ENCODE measurements at places on chromosomes 5 and 9. TPM values are rescaled to one million over a fixed set of nuclear protein-coding genes. Genes with fewer than 3 reads are reported as not detected.

DNA sequence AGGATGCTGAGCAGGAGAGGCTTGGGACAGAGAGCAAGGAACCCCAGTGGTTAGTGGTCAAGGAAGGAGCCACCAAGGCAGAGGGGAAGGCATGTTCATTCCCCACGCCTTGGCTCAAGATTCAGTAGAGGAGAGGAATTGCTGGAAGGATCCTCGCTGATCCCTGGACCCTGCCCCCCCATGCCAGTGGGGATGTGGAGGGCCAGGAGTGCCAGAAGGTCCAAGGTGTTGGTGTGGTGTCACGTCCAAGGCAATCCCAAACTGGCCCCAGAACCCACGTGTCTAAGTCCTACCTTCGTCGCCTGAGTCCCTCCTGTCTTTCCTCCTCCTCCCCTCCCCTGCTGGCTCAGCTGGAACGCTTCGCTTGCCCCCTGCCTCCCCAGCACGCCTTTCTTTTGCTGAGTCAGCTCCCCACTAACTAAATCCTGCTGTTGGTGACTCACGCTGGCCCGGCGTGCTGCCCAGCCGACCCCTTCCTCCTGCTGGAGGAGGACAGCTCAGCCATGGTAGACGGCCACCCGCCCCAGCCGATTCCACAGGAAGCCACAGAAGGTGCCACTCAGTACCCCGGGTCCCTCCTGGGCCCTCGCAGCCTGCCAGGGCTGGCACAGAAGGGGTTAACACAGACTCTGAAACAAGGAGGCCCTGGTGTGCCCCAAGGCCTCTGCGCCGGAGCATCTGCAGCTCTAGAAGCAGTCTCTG, 37.6 kb upstream of the ORM1 start:
- no peaks in the 10 kb centered on the region for H3K4me1 ChIP-seq
- H3K4me3 ChIP-seq: no peak overlapping the region
- H3K27ac ChIP-seq: no peak overlapping the region
- H3K36me3 ChIP-seq: no peaks in the 10 kb centered on the region

BICD2 gene
- 22.2 TPM for total RNA-seq

GRCh38 chr5:159929176-159929575, 12.9 kb downstream of the ADRA1B start:
- H3K27ac ChIP-seq: no peak overlapping the region
- H3K4me3 ChIP-seq: no peak overlapping the region
- H3K4me1 ChIP-seq: no peaks in the 10 kb centered on the region
- DNase-seq: no peak

DNA sequence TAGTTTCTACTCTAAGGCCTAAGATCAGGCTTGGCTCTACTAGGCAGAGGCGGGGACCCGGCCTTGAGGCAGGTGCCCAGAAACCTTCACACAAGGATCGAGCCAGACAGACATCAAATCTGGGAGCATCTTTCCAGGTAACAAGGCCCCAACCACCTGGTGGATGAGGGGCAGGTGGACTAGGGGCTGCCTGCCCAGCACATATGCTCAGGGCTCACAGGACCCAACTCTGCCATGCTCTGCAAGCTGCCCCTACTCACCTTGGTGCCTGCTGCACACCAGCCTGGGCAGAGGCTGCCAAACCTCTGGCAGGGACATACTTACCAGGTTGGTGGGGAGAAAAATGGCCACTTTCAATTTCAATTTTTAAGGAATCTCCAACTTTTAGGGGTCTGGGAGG, 2.2 kb upstream of the ZNF618 start:
- no peaks in the 10 kb centered on the region for H3K27me3 ChIP-seq
- DNase-seq: no peak
- no peak overlapping the region for H3K4me3 ChIP-seq
- H3K27ac ChIP-seq: no peak overlapping the region
- no peaks in the 10 kb centered on the region for H3K36me3 ChIP-seq
- no peaks in the 10 kb centered on the region for H3K4me1 ChIP-seq

DNA sequence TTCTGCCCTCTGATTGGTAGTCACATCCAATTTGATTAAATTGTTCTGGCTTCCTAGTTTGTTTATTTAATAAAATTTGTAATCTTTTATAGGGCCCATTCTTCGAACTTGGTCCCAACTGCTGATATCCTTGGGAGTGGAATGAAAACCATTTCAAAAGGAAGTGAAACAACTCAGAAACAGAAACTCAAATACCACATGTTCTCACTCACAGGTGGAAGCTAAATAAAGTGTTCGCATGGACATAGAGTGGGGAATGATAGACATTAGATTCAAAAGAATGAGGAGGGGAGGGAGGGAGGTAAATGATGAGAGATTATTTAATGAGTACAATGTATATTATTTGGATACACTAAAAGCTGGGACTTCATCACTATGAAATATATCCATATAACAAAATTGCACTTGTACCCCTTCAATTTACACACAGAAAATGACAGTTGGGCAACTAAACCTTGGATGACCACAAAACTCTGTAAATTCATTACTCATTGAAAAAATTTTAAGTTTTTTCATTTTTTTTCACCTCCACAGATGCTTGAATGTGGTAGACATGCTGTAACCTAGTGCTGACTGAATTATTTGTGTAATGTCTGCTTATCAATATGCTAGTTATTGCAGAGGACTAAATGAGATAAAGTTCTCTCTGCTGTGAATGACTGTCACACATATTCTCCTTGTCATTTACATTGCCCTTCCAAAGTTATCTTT, 16.0 kb downstream of the ATP10B start:
- H3K27me3 ChIP-seq: no peaks in the 10 kb centered on the region
- no peak overlapping the region for H3K4me3 ChIP-seq
- H3K4me1 ChIP-seq: no peaks in the 10 kb centered on the region
- H3K36me3 ChIP-seq: no peaks in the 10 kb centered on the region
- DNase-seq: no peak
- H3K27ac ChIP-seq: no peak overlapping the region

DNA sequence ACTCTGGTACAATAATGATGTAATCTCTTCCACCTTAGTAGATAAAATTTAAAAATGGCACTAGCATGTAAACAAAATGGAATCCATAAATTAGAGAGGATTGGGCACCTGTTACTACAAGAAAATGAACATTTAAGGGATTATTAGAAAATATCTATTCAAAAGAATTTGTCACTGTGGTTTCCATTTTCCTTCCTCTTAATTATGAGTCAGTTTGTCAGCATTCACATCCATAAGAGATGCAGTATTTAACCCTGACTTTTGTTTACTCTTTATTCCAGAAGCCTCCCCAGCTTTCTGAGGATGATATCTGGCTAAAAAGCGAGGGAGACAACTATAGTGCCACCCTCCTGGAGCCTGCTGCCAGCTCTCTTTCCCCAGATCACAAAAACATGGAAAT, 72.1 kb downstream of the C9orf152 start:
- H3K27ac ChIP-seq: no peak overlapping the region
- H3K4me3 ChIP-seq: no peak overlapping the region
- H3K27me3 ChIP-seq: no peaks in the 10 kb centered on the region
- H3K4me1 ChIP-seq: no peaks in the 10 kb centered on the region
- no peaks in the 10 kb centered on the region for H3K36me3 ChIP-seq

- H3K27ac ChIP-seq: no peak overlapping the region
- no peaks in the 10 kb centered on the region for H3K27me3 ChIP-seq
- no peaks in the 10 kb centered on the region for H3K4me1 ChIP-seq
- no peak for DNase-seq
- no peak overlapping the region for H3K4me3 ChIP-seq
These were observed 22.3 kb downstream of the FBXW2 start for GRCh38 chr9:120770931-120771330.

DNA sequence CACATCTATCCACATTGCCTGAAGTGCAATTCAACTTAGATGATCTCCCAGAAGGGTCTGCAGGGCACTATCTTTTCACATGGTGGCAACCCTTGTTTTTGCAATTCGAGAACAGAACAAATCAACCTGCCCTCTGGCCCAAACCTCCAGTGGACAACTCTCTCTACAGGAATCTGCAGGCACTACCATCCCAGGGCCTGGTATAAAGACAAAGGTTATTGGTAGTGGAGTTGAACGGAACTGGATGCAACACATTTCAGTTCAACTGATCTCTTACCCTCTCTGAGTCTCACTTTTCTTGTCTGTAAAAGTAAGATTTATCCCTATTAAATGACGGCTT, 153.2 kb upstream of the EGFLAM start:
- DNase-seq: no peak
- H3K4me3 ChIP-seq: no peak overlapping the region
- H3K27me3 ChIP-seq: no peaks in the 10 kb centered on the region
- no peak overlapping the region for H3K27ac ChIP-seq
- H3K4me1 ChIP-seq: no peaks in the 10 kb centered on the region
- no peaks in the 10 kb centered on the region for H3K36me3 ChIP-seq

LIFR gene
- 120 TPM for total RNA-seq

- H3K36me3 ChIP-seq: no peaks in the 10 kb centered on the region
- peak; percentile 10 for DNase-seq
- H3K4me3 ChIP-seq: no peak overlapping the region
- no peaks in the 10 kb centered on the region for H3K4me1 ChIP-seq
- H3K27ac ChIP-seq: no peak overlapping the region
- H3K27me3 ChIP-seq: no peaks in the 10 kb centered on the region
These were observed 15.1 kb downstream of the IFNA1 start for GRCh38 chr9:21455320-21455719.

TNPO1 gene
- 107 TPM for total RNA-seq

- H3K27ac ChIP-seq: no peak overlapping the region
- no peak overlapping the region for H3K4me3 ChIP-seq
- H3K36me3 ChIP-seq: no peaks in the 10 kb centered on the region
- no peak for DNase-seq
- H3K4me1 ChIP-seq: no peaks in the 10 kb centered on the region
These were observed 473.4 kb downstream of the NTRK2 start for GRCh38 chr9:85142968-85143367.

ZNF300 gene
- total RNA-seq: 6.7 TPM

DYNC2I2 gene
- total RNA-seq: 80.1 TPM

- H3K4me3 ChIP-seq: no peak overlapping the region
- no peaks in the 10 kb centered on the region for H3K4me1 ChIP-seq
- no peak overlapping the region for H3K27ac ChIP-seq
- no peaks in the 10 kb centered on the region for H3K36me3 ChIP-seq
- no peak for DNase-seq
- no peaks in the 10 kb centered on the region for H3K27me3 ChIP-seq
These were observed 107.3 kb upstream of the SARDH start for GRCh38 chr9:133845440-133845839.

DNA sequence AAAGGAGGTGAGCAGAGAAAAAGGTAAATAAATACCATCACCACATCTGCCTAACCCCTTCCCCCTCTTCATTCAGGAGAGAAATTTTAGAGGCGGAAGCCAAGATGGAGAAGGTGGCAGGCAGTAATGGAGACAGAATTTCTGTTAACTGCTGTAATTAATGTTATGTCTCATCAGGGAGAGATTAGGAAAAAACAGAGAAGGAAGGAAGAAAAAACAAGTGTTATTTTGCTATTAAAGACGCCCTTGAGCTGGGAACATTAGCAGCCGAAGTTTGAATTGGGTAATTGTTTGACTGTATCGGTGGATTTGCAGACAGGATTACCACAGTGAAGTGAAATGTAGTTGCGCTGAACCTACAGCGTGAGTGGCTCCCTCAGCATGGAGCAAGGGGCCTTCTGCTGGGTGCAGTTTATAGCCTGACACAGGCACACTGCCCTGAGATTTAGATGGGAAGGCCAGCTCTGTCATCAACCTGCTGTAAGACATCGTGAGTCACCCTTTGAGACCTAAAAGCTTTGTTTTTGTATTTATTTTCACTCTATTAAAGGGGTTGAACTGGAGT, 136.3 kb downstream of the ASTN2 start:
- no peaks in the 10 kb centered on the region for H3K27me3 ChIP-seq
- DNase-seq: no peak
- H3K36me3 ChIP-seq: no peaks in the 10 kb centered on the region
- no peak overlapping the region for H3K27ac ChIP-seq
- H3K4me1 ChIP-seq: no peaks in the 10 kb centered on the region

DNA sequence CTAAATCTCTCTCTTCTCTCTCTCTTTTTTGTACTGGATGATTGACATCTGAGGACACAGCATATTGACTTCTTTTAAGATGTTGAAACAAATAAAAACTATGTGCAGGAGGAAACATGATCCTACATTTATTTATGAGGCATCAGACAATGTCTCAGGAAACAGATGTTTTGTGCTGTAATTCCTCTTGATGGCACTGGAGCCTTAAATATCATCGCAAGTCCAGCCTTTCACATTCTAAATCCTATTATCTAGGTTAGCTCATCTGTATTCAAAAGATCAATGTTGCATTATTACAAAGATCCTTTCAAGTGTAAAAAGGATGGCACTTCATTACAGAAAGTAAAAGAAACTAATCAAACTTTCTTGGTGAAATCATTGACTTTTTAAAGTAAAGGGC, 63.9 kb downstream of the MAT2B start:
- H3K4me3 ChIP-seq: no peak overlapping the region
- no peaks in the 10 kb centered on the region for H3K4me1 ChIP-seq
- no peak overlapping the region for H3K27ac ChIP-seq
- no peaks in the 10 kb centered on the region for H3K27me3 ChIP-seq
- no peaks in the 10 kb centered on the region for H3K36me3 ChIP-seq

- H3K4me1 ChIP-seq: no peaks in the 10 kb centered on the region
- H3K27me3 ChIP-seq: no peaks in the 10 kb centered on the region
- no peaks in the 10 kb centered on the region for H3K36me3 ChIP-seq
- DNase-seq: no peak
These were observed 67.5 kb upstream of the PIK3R1 start for GRCh38 chr5:68148096-68148495.

GRCh38 chr9:91212596-91213243, 149.0 kb downstream of the AUH start:
- H3K4me3 ChIP-seq: no peak overlapping the region
- H3K27me3 ChIP-seq: no peaks in the 10 kb centered on the region
- H3K4me1 ChIP-seq: no peaks in the 10 kb centered on the region
- no peak for DNase-seq
- H3K27ac ChIP-seq: no peak overlapping the region

DNA sequence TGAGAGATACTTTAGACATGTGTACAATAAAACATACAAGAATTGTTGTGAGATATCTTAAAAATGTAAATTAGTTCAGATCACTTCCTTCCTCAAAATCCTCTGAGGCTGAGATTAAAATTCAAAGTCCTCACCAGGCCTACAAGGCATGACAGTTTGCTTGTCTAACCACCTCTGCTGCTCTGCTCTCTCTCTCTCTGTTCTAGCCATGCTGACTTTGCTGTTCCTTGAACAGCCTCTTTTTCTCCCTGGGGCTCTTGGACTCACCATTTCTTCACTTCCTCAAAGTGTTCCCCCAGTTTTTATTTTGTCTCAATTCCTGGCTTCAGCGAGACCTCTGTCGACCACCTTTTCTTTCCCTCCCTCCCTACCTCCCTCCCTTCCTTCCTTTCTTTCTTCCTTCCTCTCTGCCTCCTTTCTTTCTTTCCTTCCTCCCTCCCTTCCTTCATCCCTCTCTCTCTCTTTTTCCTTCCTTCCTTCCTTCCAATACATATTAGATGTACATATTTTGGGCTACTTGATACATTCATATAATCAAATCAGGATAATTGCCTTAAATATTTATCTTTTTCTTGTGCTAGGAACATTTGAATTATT, 27.0 kb downstream of the CATSPER3 start:
- no peak for DNase-seq
- H3K36me3 ChIP-seq: no peaks in the 10 kb centered on the region
- no peak overlapping the region for H3K27ac ChIP-seq
- no peaks in the 10 kb centered on the region for H3K27me3 ChIP-seq

GRCh38 chr5:37206736-37207135, 42.4 kb downstream of the CPLANE1 start:
- DNase-seq: no peak
- no peak overlapping the region for H3K27ac ChIP-seq
- H3K4me1 ChIP-seq: no peaks in the 10 kb centered on the region
- no peaks in the 10 kb centered on the region for H3K27me3 ChIP-seq

- no peaks in the 10 kb centered on the region for H3K36me3 ChIP-seq
- H3K27me3 ChIP-seq: peaks cover 11% of the 10 kb centered on the region
- peak; percentile 16 for DNase-seq
These were observed at the start of gene PCDHB2 for GRCh38 chr5:141094481-141095262. Gene PCDHB2 (plus strand): TSS chr5:141094615. CDS start chr5:141094791, 176 bp downstream.

Measured in prostate gland (tissue), 2 donors.